Activated CD4-positive, alpha-beta T cell treated with anti-CD3 and anti-CD28 coated beads for 36 hours (primary cell): ENCODE measurements at places on chromosomes 7 and 10. TPM values are rescaled to one million over a fixed set of nuclear protein-coding genes. Genes with fewer than 3 reads are reported as not detected.

The NAPEPLD gene
- 4.7 TPM for total RNA-seq

The CHAT gene
- total RNA-seq, result not detected

The FAM25C gene
- total RNA-seq, result not detected

DNA sequence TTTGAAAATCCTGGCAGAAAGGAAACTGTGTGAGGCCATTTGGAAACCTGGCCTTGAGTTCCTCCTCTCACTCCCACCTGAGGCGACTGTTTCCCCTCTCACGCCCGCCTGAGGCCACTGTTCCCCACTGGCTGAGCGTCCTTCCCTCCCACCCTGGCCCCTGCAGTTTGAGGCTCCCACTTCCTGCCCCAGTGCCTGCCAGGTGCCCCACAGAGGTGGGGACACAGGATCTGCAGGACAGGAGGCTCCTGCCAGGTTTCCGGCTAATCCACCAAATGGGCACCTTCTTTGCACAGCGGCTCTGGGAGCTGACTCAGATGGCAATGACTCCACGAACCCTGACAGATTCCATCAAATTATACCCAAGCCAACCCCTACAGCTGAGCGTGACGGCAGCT lies 24.3 kb upstream of the LARP4B start:
- DNase-seq, result no peak

DNA sequence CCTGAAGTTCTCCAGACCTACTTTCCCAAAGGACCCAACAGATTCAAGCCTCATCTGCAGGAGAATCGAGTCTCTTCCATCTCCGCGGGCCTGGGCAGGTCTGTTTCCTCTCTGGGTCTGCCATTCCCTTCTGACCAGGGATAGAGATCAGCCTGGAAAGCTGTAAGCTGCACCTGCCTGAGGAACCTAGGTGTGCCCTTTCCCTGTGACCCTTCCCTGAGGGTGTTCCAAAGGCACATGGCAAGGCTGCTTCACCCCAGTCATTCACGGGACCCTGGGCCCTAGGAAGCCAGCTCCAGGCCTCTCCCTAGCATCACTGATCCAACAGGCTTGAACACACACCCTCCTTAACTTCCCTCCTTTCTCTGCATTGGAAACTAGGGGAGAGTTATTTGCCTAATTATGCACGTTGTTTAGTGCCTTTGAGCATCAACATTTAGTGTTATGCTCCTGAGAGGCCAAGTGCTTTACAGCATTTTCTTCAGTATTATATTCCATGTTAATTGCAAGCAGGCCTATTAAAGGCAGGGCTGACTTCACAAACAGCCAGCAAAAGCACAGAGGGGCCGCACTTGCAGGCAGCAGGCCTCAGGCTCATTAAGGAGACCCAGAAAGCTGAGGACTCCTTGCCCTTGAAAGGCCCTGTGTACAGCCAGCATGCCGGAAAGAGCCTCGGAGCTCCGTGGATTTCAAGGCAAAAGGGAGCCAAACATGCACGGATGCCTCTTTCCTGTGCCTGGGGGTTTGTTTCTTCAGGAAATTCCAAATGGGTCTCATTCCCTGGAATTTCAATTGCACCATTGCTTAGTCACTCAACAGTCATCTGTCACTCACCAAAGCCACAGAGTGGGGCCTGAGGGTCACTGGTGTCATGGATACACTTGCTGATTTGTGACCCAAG lies 91.0 kb upstream of the FAM20C start:
- no peak for DNase-seq

DNA sequence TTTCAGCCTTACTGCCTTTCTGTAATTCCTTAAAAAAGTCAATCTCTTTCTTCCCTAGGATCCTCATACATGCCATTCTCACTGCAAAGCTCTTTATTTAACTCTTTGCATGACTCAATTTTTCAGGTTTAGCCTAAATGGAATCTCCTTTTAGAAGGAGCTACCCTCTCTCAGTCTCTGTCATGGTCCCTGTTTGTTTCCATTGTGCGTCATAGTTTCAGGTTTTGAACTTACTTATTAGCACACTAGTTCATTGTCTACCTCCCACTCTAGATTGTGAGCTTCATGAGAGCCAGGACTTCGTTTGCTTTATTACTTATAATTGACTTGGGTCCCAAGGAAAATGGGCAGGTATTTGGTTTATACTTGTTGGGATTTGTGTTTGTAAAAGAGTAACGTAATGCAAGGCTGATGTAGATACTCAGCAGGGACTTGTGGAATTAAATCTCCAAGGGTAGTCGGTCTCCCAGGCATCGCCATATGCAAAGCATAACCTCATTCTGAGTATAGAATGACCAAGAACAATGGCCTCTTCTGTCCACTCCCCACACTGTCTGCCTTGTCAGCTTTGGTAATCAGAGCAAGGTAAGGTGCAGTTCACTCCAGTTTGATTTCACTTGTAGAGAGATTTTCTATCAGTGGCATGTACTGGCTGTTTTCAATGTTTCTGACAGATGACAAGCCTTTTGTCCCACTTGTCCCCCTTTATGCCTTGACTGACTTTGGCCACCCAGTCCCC lies 252.0 kb downstream of the SORCS3 start:
- DNase-seq, result no peak

- DNase-seq, result no peak
These were observed 7.3 kb downstream of the SFRP5 start for GRCh38 chr10:97764519-97764931.
